SHP77 (cell line): ENCODE measurements at places on chromosomes 5 and 9.
A peak's percentile ranks its signal among the peaks of the same experiment; 100 is the strongest.

- no peak for DNase-seq
Observed at GRCh38 chr5:179297486-179298180, 47.6 kb downstream of the ADAMTS2 start.

- no peak for DNase-seq
Observed at GRCh38 chr9:33791117-33791516, 4.2 kb upstream of the PRSS3 start.

GRCh38 chr5:6453937-6454560 is 5.4 kb downstream of the UBE2QL1 start:
- no peak for DNase-seq

DNA sequence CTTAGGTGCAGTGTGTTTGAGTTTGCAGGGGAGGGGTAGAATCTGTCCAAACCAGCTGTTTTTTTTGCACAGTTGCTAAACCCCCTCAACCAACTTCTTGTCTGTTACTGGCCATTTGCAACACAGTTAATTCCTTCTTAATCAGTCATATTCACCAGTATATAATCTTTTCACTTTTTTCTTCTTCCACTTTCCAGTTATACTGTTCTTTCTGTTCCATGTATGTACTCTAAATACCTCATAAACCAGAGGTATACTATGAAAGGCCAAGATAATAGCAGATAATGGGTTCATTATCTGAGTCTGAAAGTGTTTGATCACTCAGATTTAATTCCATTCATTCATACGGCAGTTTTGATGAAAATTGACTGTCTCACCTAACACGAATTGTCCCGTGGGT is 11.1 kb downstream of the SMAD5 start:
- no peak for DNase-seq

DNA sequence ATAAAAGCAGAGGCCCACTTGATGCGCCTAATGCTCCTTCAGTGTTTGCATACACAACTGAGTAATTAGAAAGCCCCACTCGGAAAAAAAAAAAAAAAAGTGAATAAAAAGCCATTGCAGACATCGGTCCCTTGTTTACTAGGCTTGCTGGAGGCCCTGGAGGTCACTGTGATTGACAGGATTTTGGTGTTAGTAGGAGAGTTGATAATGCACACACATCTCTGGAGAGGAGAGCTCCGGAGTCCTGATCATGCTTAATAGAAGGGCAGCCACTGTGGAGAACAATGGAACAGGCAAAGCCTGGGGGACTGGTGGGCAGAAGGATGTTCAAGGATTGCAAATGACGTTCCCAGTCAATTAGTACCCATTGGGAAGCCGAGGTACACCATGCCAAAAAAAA is 152.5 kb downstream of the EFNA5 start:
- DNase-seq, result no peak

DNA sequence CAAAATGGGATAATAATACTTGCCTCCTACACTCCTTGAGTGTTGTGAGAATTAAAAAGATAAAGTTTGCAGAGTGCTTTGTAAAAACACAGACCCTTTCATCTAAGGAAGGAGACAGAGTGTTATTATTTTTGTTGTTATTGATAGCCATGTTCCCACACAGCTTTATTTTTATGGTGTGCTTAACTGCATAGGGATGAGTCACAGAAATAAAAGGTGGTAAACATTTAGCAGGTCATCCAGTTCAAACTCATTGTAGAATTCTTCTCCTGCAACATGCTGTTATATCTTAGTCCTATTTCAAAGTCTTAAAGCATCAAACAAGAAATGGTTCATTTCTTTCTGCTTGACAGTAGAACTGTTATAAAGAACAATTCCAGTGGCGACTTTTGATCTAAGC is 367.5 kb upstream of the ACTBL2 start:
- DNase-seq, result no peak

- no peak for DNase-seq
Observed at GRCh38 chr5:173765661-173766060, 122.5 kb upstream of the CPEB4 start.

DNA sequence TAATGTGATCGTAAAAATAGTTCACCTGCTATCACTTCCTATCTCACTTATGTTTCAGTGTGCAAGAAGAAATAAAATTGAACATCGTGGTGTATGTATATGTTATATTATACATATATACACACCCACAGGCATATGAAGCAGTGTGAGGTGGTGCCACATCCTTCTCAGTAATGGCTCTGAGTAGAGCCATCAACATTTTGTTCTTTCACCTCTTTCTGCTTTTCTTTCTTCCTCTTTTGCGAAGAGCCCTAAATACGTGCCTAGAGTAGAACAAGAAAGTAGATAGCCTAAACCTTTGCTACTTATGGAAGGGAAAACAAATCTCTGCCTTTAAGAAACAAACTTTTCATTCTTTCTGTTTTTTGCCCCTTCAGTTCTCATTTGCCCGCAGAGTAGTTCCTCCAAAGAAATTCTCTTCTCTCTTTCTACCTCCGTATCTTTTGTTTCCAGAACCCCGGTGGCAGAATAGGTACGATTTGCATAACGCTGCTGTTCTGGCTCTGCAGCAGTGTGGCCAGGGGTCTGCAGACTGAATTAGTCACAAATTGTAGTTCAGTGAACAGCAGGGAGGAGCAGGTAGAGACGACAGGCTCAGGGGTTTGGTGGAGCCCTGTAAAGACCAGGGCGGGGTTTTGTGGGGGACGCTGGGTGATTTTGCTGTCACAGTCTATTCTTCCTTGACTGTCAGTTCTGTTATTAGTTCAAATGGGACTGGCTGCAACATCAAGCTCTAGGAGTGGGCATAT is 40.5 kb upstream of the PJA2 start:
- DNase-seq, result no peak

- DNase-seq, result no peak
Observed at GRCh38 chr5:92544596-92544995, 1036.4 kb downstream of the NR2F1-AS1 start.

- DNase-seq, result no peak
Observed at GRCh38 chr5:33059081-33059480, 348.0 kb downstream of the NPR3 start.

GRCh38 chr9:34651876-34652601 is at the start of gene IL11RA:
Gene IL11RA, plus strand, starts transcription at chr9:34652185. Its CDS starts 3,033 bp downstream, at chr9:34655218.
- peak; percentile 32 for DNase-seq

- no peak for DNase-seq
Observed at GRCh38 chr9:112640311-112640710, 77.6 kb downstream of the INIP start.

GRCh38 chr5:54832858-54833257 is 152.5 kb downstream of the ESM1 start:
- DNase-seq, result no peak

DNA sequence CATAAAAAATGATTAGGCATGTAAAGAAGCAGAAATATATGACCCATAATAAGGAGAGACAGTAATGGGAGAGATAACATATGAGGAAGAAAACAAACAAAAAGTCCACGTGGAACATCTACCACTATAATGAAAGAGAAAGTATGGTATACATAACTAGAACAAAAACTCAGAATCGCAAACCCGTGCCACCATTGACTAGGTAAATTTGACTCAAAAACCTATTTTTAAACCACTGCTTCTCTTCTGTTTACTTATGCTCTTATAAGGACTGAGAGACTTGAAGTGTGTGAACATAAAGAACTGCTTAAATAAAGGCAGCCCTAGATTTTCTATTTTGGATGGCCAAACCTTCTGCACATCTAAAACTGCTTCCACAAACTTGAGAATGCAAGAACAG is 330.7 kb downstream of the CAAP1 start:
- no peak for DNase-seq

DNA sequence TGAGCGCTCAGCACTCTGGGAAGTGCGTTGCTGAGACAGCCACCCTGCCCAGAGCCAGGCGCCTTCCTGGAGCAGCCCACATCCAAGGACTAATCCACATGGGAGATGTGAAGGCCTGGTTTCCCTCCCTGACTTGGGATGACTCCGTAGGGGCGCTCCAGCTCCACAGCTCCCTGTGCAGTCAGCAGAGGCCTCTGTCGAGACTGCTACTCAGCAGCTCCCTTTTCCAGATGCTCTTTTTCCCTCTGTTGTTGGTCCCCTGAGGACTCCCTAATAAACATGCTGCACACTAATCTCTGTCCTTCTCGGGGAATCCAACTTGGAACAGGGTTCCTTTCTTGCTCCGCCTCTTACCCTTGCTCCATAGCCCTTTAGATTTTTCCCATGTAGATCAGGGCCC is 237.3 kb downstream of the ZSWIM6 start:
- DNase-seq, result no peak

GRCh38 chr9:112081918-112082729 is 93.0 kb downstream of the SUSD1 start:
- DNase-seq, result no peak

DNA sequence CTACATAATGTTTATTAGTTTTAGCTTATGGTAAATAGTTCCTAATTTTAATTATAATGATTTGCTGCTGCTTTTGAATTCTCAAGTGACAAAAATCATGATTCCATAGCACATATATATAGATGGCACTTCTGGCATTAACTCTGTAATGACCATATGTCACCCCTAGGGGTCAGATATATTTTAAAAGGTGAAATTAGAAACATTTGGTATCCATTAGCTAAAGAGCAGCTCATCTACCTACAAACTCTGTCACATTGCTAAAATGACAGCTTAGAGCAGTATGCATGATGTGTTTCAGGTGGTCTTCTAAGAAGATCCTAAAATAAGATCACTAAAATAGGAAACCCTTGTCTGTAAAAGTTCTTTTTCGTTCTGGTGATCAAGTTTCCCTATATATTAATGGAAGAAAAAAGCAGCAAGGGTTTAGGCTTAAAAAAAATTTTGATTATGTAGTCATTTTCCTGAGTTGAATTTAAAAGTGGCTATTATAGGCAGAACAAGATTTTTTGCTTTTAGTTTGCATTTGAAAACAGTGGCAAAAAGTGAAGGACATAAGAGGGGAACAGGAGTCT is 157.7 kb upstream of the POU5F2 start:
- DNase-seq, result no peak

- peak; percentile 92 for DNase-seq
Observed at GRCh38 chr9:98707166-98708102, 1.3 kb downstream of the GABBR2 start.

GRCh38 chr5:164324239-164324638 is 818.8 kb downstream of the MAT2B start:
- DNase-seq, result no peak

DNA sequence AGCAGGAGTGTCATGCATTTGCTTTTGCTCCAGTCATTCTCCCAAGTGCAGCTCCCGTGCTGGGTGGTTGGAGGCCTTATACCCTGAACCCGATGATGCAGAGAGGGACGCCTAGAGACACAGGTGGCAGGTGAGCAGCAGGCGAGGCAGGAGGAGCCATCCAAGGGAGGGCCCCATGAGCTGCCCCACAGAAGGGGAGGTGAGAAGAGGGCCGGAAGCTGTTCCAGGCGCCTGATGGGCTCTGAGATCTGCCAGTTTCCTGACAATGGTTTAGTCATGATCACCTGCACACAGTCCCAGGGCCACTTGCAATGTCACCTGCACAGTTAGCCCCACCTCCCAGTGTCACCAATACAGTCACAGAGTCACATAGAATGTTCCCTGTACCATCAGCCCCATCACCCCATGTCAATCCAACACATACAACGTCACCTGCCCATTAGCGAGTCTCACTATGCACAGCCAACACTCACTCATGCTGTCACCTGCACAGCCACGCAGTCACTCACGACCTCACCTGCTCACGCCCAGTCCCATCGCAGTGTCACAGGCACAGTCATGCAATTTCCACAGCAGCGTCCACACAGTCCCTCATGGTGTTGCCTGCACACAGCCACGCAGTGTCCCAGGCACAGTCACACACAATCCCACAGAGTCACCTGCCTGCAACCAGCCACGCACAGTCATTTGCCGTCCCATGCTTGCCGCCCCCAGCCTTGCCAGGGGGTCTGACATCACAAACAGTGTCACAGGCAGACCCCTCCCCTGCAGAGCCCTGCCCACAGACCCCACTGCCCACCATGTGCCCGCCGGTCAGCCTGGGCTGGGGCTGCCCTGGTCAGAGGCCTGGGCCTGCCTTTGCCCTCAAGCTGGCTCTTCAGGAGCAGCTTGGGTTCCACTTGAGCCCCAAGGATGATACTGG is 113.4 kb downstream of the LHX2 start:
- no peak for DNase-seq

- no peak for DNase-seq
Observed at GRCh38 chr5:143987751-143988560, 176.0 kb downstream of the HMHB1 start.

GRCh38 chr5:93622240-93622885 is 39.3 kb downstream of the NR2F1 start:
- DNase-seq, result peak; percentile 77

GRCh38 chr9:6440405-6440804 is 27.4 kb downstream of the UHRF2 start:
- DNase-seq, result no peak

DNA sequence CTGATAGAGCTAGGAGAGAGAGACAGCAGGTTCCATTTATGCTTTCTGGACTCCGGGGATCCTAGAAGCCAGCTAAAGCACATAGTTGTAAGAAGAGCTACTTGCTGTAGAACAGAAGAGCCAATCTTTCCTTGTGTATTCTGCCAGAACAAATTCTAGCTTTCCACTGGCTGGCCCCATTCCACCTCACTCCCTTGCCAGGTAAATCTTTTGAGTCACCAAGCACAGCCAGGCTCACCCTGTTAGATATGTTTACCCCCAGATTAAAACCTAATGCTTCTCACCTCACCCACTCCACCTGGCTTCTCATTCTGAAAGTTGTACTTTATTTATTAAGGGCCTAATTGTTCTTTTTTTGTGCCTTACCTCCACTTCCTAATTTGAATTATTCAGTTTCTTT is 48.9 kb upstream of the CHD1 start:
- no peak for DNase-seq

GRCh38 chr5:127757576-127757975 is 54.4 kb downstream of the CCDC192 start:
- peak; percentile 13 for DNase-seq

DNA sequence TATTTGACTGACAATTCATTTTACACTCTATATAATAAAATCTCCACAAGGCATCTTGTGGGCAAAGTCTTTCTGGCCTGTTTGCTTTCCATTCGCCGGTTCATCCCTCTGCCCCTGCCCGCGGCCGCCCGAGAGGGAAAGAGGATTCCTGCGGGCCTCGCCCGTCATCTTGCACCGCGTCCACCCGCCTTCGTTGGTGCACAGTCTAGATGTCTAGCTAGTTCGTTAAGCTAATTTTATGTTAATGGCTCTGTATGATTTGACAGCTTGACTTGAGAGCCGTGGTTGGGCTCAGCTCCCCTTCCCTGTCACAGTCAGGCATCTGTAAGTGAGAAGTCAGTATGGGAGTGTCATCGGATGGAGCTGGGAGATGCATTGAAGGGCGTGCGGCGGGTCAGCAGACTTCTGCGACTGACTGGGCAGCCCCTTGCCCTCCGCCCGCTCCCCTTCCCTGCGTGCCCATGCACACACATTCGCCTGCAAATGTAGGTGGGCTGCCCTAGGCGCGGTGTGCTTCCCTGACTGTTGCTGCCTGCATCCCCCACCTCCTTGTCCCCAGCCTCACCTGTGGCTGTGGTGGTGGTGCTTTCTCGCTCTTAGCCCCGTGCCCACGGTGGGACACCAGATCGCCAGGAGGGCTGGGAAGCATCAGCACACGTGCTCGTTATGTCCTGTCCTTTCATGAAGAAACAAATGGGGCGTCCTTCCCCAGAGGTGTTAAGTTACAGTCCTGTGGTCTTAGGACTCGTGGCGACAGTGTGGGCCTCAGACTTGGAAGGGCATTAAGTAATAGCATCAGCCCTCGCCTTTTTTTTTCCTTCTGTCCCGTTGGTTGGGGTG is 25.9 kb upstream of the PRDM12 start:
- DNase-seq, result no peak

GRCh38 chr5:16000056-16000455 is 179.5 kb downstream of the MARCHF11 start:
- no peak for DNase-seq

- DNase-seq, result no peak
Observed at GRCh38 chr5:77797136-77797535, 21.0 kb upstream of the TBCA start.

- no peak for DNase-seq
Observed at GRCh38 chr5:86884608-86885007, 266.9 kb downstream of the COX7C start.
